AG20443 (cell line): ENCODE measurements at places on chromosomes 2 and 18.

DNA sequence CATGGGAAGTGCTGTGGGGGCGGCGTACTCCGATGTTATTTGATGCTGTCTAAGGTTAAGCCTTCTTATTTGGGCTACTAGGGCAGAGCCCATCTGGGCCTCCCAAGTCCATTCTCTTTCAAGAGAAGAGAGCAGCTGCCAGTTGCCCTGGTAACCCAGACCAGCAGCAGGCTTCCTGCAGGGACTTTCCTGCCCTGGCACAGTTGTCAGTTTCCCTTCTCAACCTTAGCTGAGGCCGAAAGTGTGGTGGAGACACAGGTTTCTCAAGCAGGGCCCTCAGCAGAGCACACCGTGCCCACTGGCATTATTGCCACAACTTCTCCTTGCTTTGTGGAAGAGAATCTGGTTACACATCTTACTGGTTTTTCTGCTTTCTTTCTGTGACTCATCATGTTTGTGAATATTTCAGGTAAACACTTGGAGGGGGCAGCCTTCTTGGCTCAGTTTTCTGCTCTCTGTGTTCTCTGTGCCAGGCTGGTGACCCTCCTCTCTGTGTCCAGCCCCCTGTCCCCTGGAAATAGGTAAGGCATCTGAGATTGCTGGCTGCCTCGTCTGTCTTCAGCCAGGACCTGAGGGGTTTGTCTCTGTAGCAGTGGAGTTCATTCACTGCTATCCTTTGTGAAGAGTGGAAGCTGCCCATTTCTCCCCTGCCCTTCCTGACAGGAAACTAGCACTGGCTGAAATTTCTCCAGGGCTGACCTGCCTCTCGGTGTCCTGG lies 111.0 kb downstream of the B3GNT2 start:
- DNase-seq: no peak

- no peak for DNase-seq
These were observed 260.0 kb downstream of the FSIP2 start for GRCh38 chr2:185998562-185999070.

- DNase-seq: peak; percentile 75
These were observed 6.1 kb upstream of the LBH start for GRCh38 chr2:30225131-30225762.

DNA sequence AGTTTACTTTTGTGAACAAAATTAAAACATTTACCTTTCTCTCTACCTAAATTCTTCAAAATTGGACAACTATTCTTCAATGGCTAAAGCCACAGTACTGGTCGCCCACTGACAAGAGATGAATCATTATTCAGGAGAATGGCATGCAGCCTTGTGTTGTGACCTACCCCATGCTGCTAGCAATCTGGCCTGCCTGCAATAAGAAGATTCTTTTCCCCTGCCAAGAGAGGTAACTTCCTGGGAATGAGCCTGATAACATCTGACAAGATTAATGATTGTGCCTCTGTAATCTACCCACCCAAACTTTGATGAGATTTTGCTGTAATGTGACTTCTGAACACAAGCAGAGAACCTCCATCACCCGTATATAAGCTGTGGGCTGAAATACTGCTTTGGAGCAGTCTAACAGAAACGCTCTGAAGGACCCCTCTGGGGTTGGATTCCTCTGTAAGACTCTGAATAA lies 47.0 kb upstream of the ST3GAL5 start:
- DNase-seq: peak; percentile 71

DNA sequence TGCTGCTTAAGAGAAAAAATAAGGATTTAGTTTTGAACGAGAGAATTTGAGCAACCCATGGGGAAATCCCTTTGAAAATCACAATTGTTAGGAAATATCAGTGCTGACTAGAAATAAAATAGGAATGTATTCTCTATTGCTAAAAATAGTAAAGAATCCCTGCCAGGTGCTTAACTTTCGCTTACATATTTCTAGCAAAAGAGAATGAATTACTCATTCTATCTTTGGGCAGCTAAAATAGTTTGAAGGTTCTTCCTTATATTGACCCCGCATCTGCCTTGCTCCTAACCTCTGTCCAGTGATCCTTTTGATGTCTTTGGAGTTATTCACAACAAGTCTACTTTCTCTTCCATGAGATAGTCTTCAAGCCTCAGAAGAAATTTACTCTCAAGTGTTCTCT lies 103.8 kb downstream of the PLCL1 start:
- DNase-seq: no peak

DNA sequence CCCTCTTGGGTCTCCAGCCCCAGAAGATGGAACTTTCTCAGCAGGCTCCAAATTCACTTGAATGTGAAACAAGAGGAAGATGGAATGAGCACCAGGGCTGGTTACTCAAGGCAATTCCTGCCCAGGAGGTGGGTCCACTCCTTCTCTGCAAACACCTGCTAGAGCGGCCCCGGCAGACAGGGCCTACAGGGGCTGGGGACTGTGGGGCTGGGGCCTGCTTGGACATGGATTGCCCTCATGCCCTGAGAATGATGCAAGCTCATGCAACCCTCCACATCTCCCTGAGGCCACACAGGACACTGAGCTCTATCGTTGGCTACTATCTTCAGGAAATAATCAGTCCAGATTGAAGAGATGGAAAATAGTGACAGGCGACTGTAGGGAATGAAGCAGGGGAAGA lies 39.1 kb downstream of the TFCP2L1 start:
- DNase-seq: no peak

- no peak for DNase-seq
These were observed 53.5 kb downstream of the COLEC12 start for GRCh38 chr18:446941-447560.
